ENCODE measurements at places on chromosomes 4 and X.

DNA sequence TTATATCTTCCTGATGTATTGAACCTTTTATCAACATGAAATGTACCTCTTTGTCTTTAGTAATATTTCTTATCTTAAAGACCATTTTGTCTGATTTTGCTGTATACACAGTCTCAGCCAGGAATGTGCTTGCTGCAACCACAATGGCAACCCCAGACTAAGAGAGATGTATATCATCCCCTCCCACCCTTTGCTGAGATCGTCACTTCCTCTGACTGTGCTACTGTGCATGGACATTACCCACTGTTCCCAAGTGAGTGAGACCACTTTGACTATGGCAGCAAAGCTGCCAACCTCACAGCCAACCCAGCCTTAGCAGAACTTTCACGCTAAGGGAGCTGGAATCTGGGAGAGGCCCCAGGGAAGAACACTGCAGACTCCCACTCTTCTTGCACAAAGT, 46.0 kb downstream of the EIF2S3 start:
- no peak for DNase-seq

DNA sequence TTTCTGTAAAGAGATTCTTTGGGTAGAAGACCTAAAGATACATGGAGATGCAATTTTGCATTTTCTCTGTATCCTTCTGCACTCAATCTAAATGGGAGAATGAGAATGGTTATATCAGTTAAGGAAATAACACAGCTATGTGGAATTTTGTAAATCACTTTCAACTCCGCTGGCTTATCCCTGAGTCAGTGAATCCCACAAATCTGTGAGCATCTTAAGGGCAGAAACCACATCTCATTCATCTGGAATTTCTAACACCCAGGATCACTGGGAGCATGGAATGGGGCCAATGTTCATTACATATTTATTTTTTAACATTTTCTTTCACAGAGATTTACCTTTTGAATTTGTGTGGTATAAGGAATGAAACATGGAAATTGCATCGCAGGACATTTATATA, 167.8 kb downstream of the CFAP47 start:
- DNase-seq = peak; percentile 5

DNA sequence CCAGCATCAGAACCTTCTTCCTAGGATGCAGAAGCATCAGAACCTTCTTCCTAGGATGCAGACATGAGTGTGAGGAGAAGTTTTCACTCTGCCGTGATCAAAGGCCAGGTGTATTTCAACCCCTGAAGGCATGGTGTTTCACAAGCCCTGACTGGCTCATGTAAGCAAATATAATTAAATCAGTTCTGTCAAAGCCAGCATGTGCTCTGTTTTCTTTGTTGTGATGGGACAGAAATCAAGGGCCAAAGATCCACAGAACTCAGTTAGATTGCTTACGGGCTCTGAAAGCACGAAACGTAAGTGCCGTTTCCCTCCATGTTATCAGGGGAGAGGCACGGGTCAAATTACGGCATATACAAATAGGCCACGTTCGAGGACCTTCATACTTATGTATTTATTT, 32.0 kb upstream of the CLDN24 start:
- no peak for DNase-seq

GRCh38 chr4:162497564-162498167, 333.9 kb upstream of the FSTL5 start:
- DNase-seq = peak; percentile 25

- no peak for DNase-seq
Observed at GRCh38 chr4:13483136-13483767, 888 bp downstream of the RAB28 start.

DNA sequence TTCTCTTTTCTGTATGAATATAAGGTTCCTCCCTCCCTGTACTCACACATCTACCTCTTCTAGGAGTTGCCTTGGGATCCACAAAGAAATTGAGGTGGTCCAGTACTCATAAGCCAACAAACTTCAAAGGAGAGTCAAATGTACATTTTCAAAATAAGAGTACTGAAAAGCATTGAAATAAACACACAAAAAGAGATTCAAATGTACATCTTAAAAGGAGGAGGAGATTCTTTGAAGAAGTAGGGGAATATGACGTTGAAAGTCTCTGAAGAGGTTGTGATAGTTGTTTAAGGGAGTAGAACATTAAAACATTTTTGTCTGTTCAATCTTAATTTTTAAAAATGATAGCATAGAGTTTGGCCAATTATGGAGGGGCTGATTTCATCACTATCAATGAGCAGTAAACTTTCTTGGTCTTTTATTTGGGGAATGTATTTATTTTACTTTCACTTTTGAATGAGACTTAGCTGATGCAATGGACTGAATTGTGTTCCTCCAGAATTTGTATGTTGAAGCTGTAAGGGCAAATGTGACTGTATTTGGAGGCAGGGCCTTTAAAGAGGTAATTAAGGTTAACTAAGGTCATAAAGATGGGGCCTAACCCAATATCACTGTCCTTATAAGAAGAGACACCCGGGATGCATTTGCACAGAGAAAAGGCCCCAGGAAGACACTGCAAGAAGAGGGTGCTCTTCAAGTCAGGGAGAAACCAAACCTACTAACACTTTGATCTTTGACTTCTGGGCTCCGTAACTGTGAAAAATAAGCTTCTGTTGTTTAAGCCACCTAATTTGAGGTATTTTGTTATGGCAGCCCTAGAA, 226.3 kb upstream of the PGRMC2 start:
- no peak for DNase-seq

DNA sequence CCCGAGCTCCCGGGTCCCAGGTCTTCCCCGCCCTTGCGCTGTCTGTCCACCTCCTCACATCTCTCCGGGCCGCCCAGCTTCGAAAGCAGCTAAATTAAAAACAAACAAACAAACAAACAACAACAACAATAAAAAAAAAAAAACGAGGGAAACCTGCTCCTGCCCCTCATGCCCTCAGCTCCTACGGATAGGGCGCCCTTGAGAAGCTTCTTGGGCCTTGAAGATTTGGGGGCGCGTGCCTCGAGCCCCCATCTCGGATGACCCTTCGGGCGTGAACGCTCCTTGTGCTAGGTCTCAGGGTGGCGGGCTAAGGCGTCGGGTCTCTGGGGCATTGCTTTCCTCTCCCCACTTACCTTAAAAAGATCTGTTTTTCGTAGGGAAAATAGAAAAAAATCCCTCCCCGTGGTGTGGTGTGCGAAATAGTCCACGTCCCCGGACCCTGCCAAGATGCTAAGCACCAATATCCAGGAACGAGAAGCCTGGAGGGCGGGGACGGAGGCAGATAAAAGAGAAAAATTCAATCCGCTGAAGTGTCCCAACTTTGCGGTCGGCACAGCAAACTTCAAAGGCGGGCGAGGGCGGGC, 603 bp downstream of the NDNF start:
- no peak for DNase-seq

- DNase-seq = peak; percentile 62
Observed at GRCh38 chr4:99447079-99447478, 11.9 kb upstream of the ADH7 start.

GRCh38 chr4:141244419-141244818, 23.7 kb downstream of the ZNF330 start:
- no peak for DNase-seq

GRCh38 chr4:52714597-52715254, 36.5 kb downstream of the ERVMER34-1 start:
- DNase-seq = no peak

DNA sequence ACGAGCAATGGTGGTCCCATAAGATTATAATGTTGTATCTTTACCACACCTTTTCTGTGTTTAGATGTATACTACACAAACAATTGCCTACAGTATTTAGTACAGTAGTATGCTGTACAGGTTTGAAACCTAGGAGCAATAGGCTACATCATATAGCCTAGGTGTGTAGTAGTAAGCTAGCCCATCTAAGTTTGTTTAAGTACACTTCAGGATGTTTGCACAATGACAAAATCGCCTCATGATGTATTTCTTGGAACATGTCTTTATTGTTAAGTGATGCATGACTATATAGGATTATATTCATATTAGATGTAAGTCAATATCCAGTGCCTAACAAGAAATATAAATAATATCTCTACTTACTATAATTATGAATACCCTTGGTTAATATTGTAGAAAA, 104.6 kb downstream of the SLC10A6 start:
- no peak for DNase-seq

- no peak for DNase-seq
Observed at GRCh38 chr4:7024336-7024890, 18.8 kb upstream of the TADA2B start.

DNA sequence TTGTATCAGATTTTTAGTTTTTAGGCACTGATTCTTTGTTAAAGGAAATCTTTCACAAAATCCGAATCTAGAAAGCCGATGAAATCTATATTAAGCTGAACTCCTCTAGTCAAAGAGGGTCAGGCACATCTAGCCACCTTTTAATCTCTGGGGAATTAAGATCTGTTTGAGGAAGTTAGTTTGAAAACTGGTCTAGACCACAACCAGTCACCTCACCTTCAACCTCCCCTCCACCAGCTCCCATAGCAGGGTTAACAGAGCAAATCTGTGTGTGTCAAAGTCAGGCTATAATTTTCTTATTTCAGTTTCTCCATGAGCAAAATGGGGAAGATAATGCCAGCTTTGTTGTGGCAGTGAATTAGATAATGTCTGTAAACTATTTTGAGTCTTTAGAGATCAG, 110.0 kb upstream of the IGFBP7 start:
- no peak for DNase-seq
